NCI-H69 (cell line): ENCODE measurements at places on chromosomes 1 and 21.

DNA sequence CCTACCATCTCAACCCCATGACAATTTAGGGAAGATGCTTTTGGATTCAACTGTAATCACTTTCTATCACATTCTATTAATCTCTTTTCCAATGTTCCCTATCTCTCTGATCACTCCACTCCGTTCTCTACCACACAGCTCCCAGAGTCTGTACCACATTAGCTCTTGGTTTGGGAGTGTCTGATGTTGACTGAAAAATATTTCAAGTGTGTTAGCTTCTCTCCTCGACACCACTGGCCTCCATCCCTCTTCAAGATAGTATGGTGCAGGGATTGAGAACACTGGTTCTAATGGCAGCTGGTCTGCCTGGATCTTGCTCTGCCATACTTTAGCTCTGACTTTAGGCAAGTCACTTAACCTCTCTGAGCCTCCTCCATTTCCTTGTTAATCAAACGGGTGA, 39.9 kb downstream of the ATP1A1 start:
- no peak for DNase-seq

GRCh38 chr1:39491146-39491921, at the start of gene BMP8A:
TSS of gene BMP8A (plus strand) at chr1:39491636. CDS start at chr1:39491992, 356 bp downstream.
- peak; percentile 88 for DNase-seq

- DNase-seq = no peak
Observed at GRCh38 chr1:50208756-50209155, 100.0 kb downstream of the ELAVL4 start.

DNA sequence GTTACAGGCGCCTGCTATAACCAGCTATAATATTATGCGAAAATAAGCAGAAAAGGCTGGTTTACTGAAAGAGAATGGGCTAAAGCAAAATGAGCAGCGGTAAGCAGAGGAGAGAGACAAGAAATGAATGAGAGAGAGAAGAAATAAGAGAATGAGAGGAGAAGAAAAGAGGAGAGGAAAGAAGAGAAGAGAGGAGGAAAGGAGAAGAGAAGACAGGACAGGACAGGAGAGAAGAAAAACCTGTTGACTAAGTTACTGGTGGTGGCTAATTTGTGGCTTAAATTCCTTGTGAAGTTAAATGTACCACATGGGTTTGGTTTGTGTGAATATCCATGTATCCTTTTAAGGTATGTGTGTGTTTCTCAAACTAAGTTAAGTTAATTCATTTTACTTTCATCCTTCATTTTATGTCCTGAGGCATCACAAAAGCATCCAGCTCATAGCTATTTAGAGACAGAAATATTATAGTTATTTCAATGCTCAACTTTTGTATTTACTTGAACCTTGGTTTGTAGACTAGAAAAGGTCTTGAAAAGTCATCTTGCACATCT, 3.1 kb upstream of the DDR2 start:
- DNase-seq = no peak

DNA sequence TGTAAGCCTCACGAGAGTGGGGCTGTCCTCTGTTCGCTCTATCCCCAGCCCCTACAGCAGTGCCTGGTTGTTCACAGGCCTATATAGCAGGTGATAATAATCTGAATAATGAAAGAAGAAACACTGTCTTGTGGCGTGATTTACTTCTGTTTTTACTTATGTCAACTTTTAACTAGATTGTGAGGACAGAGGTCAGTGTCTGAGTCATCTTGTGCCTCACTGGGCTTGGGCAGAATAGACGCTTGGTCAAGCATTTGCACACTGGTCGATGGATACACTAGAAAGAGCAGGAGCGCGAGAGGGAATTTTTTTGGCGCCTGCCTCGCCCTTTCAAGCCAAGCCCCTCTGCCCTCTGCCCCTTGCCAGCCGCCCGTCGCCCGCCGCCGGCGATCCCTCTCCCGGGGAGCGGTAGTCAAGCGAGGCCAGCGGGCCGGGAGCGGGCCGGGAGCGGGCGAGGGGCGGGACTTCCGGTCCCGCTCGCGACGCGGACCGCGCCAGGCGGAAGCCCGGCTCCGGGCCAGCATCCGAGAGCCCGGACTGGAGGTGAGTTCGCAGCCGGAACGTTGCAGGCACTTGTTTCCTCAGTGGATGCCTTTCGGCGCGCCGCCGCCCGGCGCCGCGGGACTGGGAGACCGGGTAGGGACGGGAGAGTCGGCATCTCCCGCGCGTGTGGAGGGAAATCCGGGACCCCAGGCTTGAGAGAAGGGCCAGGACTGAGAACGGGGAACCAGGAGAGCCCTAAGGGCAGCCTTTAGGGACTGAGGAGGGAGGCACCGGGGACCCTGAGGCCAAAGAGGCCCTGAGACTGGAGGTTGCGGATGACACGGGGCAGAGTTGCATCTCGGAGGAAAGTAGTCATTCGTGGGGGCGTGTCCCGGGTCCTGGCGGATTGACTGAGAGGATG, at the start of gene DISP1:
Gene DISP1, plus strand, starts transcription at position 504 of the 904 bp plus-strand sequence. CDS start 127,785 bp downstream, outside the sequence.
- DNase-seq = peak; percentile 96

DNA sequence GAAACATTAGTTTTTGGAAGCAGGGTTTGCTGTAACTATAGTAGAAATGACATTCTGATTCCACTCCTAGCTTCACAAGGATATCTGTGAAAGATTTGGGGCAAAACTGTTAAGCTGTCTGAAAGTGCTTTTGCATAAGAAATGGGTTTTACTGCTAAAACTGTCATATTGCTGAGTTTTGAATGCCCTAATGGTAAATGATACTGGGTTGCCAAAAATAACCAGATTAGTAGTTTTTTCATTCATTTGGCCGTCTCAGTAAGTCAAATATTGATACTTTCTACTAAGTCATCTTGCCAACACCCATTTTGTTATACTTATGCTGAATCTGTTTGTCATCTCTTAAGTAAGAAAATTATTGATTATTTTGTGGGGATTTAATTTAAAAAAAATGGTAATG, 399 bp upstream of the PTPRC start:
- no peak for DNase-seq

GRCh38 chr1:6059866-6060265, 14.2 kb downstream of the KCNAB2 start:
- no peak for DNase-seq

GRCh38 chr1:185699874-185700273, 34.3 kb upstream of the HMCN1 start:
- DNase-seq = no peak

GRCh38 chr1:226569879-226570547, 21.4 kb downstream of the STUM start:
- DNase-seq = peak; percentile 64

- no peak for DNase-seq
Observed at GRCh38 chr1:225999912-226000337, 782 bp upstream of the SDE2 start.

DNA sequence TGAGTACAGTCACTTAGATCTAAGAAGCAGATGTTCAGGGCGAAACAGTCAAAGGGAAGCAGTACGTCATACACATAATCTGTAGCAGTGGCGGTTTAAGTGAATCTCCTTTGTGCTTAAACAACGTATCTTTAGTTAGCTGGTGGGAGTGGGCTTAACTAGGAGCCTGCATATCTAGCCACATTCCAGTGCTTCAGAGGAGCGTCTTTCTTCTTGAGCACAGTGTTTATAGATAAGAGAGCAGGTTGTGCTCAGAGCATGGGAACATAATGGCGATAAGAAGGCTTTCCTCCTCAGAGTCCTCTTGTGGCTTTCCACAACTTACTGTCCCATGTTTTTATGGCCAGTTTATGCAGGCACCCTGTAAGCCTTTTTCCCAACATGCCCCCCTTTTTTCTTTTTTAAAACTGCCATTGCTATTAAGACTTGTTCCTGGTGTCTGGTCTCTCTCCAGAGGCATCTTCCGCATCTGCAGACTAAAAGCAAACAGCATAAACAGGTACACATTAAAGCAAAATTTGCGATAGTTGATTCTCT, 3.2 kb downstream of the DAP3 start:
- DNase-seq = no peak

- no peak for DNase-seq
Observed at GRCh38 chr1:34268311-34268954, 91.7 kb downstream of the C1orf94 start.

GRCh38 chr1:15328351-15329103, 81.2 kb upstream of the EFHD2 start:
- DNase-seq = no peak

- peak; percentile 30 for DNase-seq
Observed at GRCh38 chr1:9101510-9102146, 27.3 kb downstream of the GPR157 start.
